ENCODE measurements at places on chromosomes 4 and X.

- no peak for DNase-seq
Observed at GRCh38 chrX:149312988-149313387, 192.1 kb downstream of the IDS start.

- DNase-seq = no peak
Observed at GRCh38 chr4:156949373-156949814, 22.2 kb downstream of the PDGFC start.

DNA sequence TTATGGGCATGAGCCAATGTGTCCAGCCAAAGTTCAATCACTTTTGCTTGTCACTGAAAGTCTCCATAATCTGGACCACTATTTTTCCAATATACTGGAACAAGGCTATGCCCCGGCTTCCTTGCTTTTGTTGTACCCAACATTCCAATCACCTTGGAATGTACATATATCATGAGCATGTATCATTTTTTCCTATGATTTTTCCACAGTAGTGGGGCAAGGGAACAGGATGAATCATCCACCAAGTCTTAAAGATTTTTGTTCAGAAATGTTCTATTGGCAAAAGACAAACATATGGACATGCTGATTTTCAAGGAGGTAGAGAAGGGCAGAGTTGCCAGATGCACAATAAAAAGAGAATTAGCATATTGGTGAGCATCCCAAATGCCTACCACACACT lies 548.1 kb upstream of the INTU start:
- no peak for DNase-seq

- DNase-seq = no peak
Observed at GRCh38 chr4:3441501-3442459, at the start of gene HGFAC. Gene HGFAC, plus strand, starts transcription at chr4:3441968. Its CDS starts 34 bp downstream, at chr4:3442002.

- DNase-seq = no peak
Observed at GRCh38 chr4:47945930-47946726, 31.7 kb upstream of the NFXL1 start.

GRCh38 chr4:1519787-1520661 lies 113.8 kb upstream of the NKX1-1 start:
- DNase-seq = no peak

- no peak for DNase-seq
Observed at GRCh38 chrX:55907968-55908607, 190.5 kb downstream of the RRAGB start.

DNA sequence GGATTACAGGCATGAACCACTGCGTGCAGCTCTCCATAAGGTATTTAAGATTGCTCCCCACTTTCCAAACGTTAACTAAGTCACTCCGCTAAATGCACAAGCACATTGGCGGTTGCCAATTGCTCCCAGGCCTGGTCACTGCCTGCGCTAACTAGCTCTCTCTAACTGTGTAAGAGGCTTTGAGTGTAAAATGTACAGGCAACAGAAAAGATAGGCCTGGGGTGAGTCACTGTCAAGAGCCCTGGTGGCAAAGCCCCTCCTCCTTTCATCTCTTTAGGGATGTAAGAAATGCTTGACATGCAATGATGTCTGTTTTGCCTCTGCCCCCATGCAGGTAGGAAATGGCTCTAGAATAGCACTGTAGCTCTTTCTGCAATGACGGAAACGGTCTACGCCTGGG lies 329.7 kb upstream of the GATB start:
- DNase-seq = no peak
